ENCODE measurements at places on chromosomes 13 and 19. TPM values are rescaled to one million over a fixed set of nuclear protein-coding genes. Genes with fewer than 3 reads are reported as not detected.

DNA sequence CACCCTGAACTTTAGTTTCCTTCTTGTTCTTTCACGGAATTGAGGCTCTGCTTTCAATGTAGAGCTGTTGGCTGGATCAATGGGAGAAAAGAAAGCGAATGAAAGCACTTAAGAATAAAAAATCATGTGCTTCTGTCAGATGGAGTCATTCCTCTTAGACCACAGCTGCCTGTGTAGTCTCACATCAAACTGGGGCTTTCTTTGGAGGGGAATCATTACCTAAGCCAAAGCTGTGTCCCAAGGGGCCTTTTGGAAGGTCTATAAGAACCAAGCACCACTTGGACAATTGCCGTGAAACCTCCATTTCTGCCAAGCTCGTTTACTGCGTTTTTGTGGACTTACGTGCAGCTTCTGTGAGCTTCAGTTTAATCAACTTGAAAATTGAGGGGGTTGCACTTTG lies 44.2 kb upstream of the RNF113B start:
- no peak for DNase-seq

The PPFIA3 gene
- 2.7 TPM for total RNA-seq

- DNase-seq, result no peak
These were observed 142.4 kb downstream of the ZIC5 start for GRCh38 chr13:99829161-99829560.

GRCh38 chr13:42168496-42168895 lies 103.5 kb upstream of the AKAP11 start:
- no peak for DNase-seq

- no peak for DNase-seq
These were observed 3.7 kb upstream of the HSH2D start for GRCh38 chr19:16139752-16140151.

GRCh38 chr19:35013041-35013819 lies 13.1 kb downstream of the GRAMD1A start:
- peak; percentile 46 for DNase-seq

GRCh38 chr13:97069050-97069815 lies 75.0 kb upstream of the OXGR1 start:
- DNase-seq, result no peak

DNA sequence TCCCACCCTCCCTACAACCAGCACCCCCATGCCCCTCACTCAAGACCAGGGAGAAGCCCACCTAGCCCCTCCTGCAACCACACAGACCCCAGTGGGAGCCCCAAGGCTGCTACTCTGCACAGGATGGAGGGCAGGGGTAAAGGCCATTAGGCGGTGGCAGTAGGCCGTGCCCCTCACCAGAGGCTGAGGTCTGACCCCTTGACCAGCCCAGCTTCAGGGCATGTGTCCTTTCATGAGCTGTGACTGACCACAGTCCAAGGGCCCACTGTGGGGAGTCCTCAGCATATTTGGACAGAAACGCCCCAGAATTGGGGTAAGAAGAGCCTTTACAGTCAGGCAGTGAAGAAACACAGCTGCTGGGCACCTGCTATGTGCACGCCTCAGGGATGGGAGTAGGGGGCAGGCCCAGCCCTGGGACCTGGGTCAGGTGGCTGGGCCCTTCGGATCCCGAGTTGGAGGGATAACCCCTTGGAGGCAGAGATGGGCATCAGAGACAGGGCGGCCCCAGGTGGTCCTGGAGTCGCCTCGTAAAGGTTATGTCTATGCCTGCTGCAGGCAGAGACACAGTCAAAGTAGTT lies 1.7 kb upstream of the RPS5 start:
- DNase-seq, result no peak

DNA sequence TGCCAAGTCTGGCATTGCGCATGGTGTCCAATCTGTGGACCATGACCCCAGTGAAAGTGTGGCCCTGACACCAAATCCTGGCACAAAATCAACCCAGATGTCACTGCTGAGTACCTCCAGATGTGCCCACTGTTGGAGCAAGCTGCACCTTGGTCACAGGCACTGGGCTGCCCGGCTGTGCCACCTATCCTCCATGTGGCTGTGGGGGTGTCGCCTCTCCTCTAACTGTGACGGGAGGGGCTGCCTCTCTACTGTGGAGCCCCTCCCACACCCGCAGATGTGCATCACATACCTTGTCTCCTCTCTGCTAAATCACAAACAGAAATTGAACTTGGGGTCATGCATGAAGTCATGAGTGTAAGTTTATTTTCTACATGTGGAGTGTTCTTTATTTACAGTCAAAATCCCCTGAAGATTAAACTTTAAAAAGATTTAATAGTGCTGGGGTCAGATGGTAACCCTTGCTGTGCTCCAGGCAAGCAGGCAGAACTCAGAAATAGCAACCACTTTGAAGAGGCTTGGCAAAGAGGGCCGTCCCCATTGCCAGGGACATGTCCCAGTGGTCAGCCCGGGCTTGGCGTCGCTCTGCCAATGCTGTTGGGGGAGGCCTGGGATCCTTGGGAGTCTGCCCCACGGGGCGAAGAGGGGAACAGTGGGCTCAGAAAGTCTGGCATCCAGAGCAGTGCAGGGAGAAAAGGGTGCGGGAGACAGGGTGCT lies 46.4 kb upstream of the ZNF536 start:
- DNase-seq, result no peak

The TMEM91 gene
- total RNA-seq, result 20.0 TPM

The KIR3DL2 gene
- not detected for total RNA-seq

DNA sequence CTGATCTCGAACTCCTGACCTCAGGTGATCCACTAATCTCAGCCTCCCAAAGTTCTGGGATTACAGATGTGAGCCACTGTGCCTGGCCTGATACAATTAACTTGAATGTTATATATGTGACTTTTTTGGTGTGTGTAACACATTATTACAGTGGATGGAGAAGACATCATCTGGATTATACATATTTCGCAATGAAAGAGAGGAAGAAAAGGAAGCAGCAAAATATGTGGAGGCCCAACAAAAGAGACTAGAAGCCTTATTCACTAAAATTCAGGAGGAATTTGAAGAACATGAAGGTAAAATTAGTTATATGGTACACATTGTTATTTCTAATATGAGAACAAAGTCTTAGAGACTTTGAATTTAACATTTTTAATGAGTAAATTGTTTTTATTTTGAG lies 55.5 kb downstream of the BRCA2 start:
- no peak for DNase-seq

The N4BP2L2 gene
- total RNA-seq, result 251 TPM

GRCh38 chr13:112969692-112970338 lies 801 bp downstream of the MCF2L start:
- DNase-seq, result no peak

- DNase-seq, result no peak
These were observed 341.4 kb downstream of the PCDH9 start for GRCh38 chr13:66888698-66889097.

- no peak for DNase-seq
These were observed 89.6 kb upstream of the TNFSF11 start for GRCh38 chr13:42484386-42484785.

- no peak for DNase-seq
These were observed 38.6 kb upstream of the ZNF30 start for GRCh38 chr19:34888091-34888490.

The S1PR4 gene
- 6.4 TPM for total RNA-seq

GRCh38 chr13:110228936-110229904 lies 77.7 kb downstream of the COL4A1 start:
- no peak for DNase-seq

- DNase-seq, result no peak
These were observed 56.4 kb upstream of the TRPC4 start for GRCh38 chr13:37925878-37926473.

GRCh38 chr13:25707726-25708125 lies 336.0 kb downstream of the ATP8A2 start:
- no peak for DNase-seq

The KCNC3 gene
- 4.2 TPM for total RNA-seq

GRCh38 chr13:28609926-28610325 lies 49.0 kb upstream of the POMP start:
- DNase-seq, result no peak

The PRTN3 gene
- not detected for total RNA-seq

The HTR2A gene
- 1.4 TPM for total RNA-seq

- no peak for DNase-seq
These were observed 6.7 kb downstream of the CAMSAP3 start for GRCh38 chr19:7602240-7602934.

- DNase-seq, result no peak
These were observed 10.5 kb downstream of the PMIS2 start for GRCh38 chr19:35596366-35596999.

The CBLC gene
- 0.42 TPM for total RNA-seq

DNA sequence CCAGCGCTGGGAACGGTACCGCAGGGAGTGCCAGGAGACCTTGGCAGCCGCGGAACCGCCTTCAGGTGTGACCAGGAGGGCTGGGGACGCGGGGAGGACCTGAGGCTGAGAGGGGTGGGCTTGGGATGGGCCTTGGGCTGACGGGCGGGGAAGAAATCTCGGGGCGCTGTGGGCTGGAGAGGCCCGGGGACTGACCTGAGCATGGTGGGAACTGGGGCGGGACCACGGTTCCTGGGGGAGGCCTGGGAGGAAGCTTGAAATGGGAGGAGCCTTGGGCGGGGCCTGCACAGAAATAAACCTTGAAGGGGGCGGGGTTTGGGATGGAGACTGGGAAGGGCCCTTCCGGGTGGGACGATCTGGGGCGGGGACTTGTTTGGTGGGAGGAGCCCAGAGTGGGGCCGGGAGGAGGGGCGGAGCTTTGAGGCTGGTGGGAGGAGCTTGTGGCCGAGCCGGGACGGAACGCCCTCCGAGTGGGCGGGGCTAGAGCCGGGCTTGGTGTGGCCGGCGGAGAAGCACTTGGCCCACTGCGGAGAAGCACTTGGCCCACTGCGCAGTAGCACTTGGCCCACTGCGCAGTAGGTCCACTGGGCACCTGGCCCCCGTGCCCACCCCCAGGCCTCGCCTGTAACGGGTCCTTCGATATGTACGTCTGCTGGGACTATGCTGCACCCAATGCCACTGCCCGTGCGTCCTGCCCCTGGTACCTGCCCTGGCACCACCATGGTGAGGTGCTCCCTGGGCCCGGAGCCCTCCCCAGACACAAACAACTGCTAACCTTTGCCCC lies 2.8 kb downstream of the GIPR start:
- DNase-seq, result no peak

DNA sequence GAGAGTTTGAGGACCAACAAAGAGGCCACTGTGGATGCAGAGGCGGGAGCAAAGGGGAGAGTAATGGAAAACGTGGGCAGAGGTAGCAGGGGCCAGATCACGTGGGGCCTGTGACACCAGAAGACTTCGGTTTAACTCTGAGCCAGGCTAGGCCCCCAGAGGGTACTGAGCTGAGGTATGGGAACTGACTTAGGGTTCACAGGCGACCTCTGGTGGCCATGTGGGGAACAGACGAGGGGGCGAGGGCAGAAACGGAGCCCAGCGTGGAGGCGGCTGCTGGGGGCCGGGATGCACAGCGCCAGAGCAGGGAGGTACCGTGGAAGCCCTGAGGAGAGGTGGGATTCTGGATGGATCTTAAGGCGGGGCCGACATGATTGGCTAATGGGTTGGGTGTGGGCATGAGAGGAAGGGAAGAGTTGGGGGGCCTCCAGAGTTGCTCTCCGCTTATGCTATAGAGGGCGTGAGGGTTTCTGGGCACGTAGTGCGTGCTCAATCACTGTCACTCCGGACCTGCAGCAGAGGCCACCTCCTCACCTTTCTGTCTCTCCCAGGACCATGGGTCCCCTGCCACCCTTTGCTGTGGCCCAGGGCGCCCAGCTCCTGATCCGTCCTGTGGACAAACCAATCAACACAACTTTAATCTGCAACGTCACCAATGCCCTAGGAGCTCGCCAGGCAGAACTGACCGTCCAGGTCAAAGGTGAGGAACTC lies 13.7 kb downstream of the PVR start:
- peak; percentile 42 for DNase-seq

DNA sequence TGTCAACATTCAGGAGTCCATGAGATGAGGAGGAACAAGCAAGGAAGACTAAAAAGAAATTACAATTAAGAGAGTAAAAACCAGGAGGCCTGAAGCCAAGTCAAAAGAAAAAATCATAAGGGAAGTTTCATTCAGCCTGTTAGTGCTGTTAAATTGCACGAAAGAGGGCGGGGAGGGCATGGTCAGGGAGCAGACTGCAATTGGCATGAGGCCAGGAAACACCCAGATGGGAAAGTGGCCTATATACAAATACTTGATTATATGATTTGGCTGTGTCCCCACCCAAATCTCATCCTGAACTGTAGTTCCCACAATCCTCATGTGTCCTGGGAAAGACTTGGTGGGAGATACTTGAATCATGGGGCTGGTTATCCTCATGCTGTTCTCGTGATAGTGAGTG lies 43.9 kb downstream of the TNFSF13B start:
- DNase-seq, result no peak

Data from thoracic aorta (tissue), 2 donors.